ENCODE measurements at places on chromosomes 5 and 9.

GRCh38 chr5:111432883-111433536 lies 79.3 kb downstream of the STARD4 start:
- H3K4me1 ChIP-seq = no peaks in the 10 kb centered on the region
- no peaks in the 10 kb centered on the region for H3K27me3 ChIP-seq
- H3K4me3 ChIP-seq = no peak overlapping the region
- no peaks in the 10 kb centered on the region for H3K36me3 ChIP-seq
- no peak overlapping the region for H3K27ac ChIP-seq
- no peak for DNase-seq

- H3K27me3 ChIP-seq = no peaks in the 10 kb centered on the region
- no peak overlapping the region for H3K27ac ChIP-seq
- H3K4me3 ChIP-seq = no peak overlapping the region
- no peak for DNase-seq
- no peaks in the 10 kb centered on the region for H3K4me1 ChIP-seq
Measured at GRCh38 chr5:35694481-35694880, 76.8 kb downstream of the SPEF2 start.

- H3K27me3 ChIP-seq = no peaks in the 10 kb centered on the region
- H3K27ac ChIP-seq = no peak overlapping the region
- no peak for DNase-seq
Measured at GRCh38 chr5:127922603-127923002, 161.0 kb upstream of the SLC12A2 start.

DNA sequence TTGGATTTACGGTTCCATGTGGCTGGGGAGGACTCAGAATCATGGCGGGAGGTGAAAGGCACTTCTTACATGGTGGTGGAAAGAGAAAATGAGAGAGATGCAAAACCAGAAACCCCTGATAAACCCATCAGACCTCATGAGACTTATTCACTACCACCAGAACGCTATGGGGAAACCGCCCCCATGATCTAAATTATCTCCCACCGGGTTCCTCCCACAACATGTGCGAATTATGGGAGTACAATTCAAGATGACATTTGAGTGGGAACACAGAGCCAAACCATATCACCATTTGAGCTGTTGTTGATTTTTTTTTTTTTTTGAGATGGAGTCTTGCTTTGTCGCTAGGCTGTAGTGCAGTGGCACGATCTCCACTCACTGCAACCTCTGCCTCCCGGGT lies 16.5 kb downstream of the DAB2IP start:
- H3K36me3 ChIP-seq = no peaks in the 10 kb centered on the region
- no peak overlapping the region for H3K27ac ChIP-seq
- DNase-seq = no peak
- H3K4me1 ChIP-seq = peaks cover 7% of the 10 kb centered on the region
- no peaks in the 10 kb centered on the region for H3K27me3 ChIP-seq
- H3K4me3 ChIP-seq = no peak overlapping the region

- H3K36me3 ChIP-seq = no peaks in the 10 kb centered on the region
Measured at GRCh38 chr5:76413746-76414145, 10.7 kb downstream of the IQGAP2 start.
